ENCODE measurements at places on chromosomes 5 and 9. TPM values are rescaled to one million over a fixed set of nuclear protein-coding genes. Genes with fewer than 3 reads are reported as not detected.

SOHLH1 gene
- total RNA-seq = not detected

TTC16 gene
- total RNA-seq = not detected

NEUROG1 gene
- total RNA-seq = not detected

C9orf50 gene
- 0.11 TPM for total RNA-seq

ORM2 gene
- total RNA-seq = 1.6 TPM

MELK gene
- 53.2 TPM for total RNA-seq

Data from WTC11 (cell line).